IPS DF 6.9 (cell line): ENCODE measurements at places on chromosomes 2 and 18.

GRCh38 chr2:96330407-96330806 lies 5.2 kb upstream of the NCAPH start:
- no peak for DNase-seq

DNA sequence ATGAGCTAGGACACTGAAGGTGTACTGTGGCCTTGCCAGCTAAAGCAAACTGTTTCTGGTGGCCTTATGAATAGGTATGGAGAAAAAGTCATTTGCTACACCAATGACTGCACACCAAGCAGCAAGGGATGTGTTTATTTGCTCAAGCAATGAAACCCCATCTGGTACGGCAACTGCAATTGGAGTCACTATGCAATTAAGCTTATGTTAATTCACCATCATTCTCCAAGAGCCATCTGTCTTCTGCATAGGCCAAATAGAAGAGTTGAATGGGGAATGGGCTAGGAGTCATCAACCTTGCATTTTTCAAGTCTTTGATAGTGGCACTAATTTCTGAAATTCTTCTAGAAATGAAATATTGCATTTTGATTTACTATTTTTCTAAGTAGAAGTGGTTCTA lies 372.0 kb downstream of the KCNJ3 start:
- no peak for DNase-seq

GRCh38 chr2:109129921-109130722 lies 1.1 kb downstream of the SH3RF3 start:
- DNase-seq, result no peak

GRCh38 chr2:223465793-223466192 lies 136.4 kb downstream of the SCG2 start:
- DNase-seq, result no peak

DNA sequence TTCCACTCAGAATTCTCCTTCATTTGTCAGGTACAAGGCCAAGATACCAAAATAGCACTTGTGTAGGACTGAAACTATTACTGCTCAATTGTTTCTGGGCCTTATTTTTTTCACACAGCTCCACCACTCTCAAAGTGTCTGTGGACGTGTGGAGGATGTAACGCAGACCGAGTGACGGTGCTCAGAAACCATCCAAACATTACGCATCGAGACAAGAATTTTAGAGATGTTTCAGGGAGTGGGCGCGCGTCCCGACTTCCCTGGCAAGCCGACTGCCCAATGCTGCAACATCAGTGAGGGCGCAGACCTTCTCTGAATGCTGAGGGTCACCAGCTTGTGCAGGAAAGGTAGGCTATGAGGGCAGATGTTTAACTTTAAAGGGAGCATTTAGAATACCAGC lies 108.4 kb downstream of the GATA6 start:
- no peak for DNase-seq

DNA sequence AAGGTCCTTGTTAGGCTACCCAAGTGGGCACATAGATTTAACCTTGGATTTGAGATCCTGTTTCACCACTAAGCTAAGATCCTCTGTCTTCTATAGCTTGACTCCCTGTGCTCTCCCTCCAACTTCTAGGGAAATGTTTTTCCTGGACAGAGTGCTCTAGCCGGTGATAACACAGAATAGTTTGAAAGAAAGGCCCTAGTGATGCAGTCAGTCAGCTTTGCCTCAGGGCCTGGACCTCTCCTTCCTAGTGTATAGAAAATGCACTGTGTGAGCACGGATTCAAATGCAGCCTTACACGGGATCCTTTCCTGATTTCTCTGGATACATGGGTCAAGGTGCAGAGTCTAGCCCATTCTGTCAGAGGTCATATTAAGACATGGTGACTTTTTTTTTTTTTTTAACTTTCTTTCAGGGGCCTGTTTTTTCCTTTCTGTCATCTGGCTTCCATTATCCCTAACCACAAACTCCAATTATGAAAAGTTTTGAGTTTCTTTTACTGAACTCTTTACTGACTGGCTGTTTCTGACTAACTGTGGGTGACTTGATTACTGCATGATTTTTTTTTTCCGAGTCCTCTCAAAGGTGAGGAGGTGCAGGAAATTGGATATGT lies 122.6 kb downstream of the LRP1B start:
- no peak for DNase-seq

DNA sequence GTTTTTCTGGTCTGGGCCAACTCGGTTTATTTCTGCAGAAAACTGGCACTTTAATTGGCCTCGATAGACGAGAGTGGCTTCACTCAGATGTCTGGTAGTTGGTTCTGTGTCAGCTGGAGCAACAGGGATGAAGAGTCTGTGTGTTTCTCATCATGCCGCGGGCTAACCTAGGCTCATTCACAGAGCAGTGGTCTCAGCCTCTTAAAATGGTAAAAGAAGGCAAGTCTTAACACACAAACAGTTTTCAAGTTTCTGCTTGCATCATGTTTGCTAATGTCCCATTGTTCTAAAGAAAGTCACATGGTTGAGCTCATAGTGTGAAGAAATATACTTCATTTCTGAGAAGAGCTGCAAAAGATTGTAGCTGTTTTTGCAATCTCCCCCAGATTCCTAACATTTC lies 37.5 kb upstream of the ANXA4 start:
- no peak for DNase-seq

- peak; percentile 35 for DNase-seq
These were observed 21.3 kb downstream of the NOL10 start for GRCh38 chr2:10668402-10669012.

DNA sequence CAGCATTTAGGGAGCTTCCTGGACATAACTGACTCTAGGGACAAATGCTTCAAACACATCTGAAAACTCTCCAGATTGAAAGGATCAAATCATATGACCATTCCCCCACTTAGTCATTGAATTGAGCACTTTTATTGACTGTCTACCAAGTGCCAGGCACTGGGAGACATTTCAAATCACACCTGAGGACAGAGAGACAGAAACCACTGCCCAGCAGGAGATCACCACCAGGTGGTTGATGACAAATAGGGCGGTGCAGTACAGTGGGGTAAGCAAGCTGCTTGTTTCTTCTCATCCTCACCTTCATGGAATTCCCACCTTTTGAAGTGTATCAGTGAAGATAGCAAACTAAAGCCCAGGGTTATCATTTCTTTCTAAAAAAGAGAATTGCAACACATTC lies 19.0 kb upstream of the CXCR4 start:
- DNase-seq, result no peak

GRCh38 chr2:26649992-26650712 lies 9.0 kb upstream of the CIB4 start:
- DNase-seq, result no peak

- no peak for DNase-seq
These were observed 424.2 kb downstream of the TSN start for GRCh38 chr2:122179492-122180165.

DNA sequence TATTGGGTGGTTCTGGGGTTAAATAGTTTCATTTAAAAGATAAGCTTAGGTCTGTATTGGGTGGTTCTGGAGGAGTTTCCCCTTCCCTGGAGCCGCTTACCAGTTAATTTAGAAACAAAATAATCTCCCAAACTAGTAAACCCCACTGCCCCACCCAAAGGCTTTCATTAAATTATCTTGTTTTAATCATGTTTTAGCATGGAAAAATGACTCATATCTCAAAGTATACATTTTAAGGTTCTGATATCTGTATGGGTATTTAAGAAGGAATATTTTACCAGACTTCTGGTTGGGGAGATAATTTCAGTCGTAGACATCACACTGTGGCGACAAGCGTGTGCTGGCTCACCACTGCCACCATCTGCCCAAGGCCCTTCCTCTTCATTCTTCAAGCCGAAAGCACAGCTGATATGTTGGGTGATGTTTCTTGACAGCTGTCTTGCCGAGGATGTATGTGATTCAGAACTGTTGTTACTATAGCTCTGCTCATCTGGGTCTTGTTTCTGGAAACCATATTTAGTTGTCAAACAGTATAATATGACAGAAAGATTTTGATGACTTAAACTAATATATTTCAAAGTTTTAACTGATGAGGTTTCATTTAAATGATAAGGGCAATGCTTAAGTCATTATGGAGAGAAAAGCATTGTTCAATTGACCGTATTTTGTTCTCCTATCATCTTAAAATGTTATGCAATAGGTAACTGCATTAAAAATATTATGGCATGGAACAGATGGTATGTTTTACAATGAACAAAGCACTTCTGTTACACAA lies 5.1 kb downstream of the FIGLA start:
- DNase-seq, result no peak

DNA sequence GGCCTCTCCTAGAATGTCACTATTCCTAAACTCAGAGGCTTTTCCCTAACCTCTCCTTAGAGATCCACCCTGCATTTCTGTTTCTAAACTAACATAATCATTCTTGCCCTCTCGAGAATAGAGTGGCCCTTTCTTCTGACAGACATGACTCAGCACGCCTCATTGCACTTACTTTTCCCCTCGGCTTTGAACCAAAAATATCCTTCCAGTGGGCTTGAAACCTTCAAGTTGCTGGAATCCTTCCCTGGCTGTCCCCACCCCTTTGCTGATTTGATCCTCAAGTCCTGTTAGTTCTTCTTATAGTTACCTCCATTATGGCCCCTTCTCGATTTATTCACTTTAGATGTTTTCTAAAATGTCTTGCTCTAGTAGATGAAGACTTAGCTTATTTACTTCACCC lies 158.0 kb downstream of the LTBP1 start:
- no peak for DNase-seq

DNA sequence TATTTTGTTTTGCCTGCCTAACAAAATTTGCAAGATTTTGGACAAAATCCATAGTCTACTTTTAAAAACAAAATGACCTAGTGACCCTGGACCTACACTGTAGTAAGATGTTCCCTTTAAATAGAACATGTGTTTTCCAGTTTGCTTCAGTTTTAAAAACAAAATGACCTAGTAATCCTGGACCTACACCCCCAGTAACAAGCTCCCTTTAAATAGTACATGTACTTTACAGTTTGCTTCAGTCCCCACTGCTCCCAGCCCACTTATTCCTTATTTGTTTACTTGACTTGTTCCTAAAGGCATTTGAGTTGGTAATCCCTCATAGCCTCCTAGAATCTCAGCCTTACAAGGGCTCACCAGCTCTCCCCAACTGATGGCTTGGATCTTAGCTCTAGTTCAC lies 34.5 kb upstream of the HTR2B start:
- no peak for DNase-seq

DNA sequence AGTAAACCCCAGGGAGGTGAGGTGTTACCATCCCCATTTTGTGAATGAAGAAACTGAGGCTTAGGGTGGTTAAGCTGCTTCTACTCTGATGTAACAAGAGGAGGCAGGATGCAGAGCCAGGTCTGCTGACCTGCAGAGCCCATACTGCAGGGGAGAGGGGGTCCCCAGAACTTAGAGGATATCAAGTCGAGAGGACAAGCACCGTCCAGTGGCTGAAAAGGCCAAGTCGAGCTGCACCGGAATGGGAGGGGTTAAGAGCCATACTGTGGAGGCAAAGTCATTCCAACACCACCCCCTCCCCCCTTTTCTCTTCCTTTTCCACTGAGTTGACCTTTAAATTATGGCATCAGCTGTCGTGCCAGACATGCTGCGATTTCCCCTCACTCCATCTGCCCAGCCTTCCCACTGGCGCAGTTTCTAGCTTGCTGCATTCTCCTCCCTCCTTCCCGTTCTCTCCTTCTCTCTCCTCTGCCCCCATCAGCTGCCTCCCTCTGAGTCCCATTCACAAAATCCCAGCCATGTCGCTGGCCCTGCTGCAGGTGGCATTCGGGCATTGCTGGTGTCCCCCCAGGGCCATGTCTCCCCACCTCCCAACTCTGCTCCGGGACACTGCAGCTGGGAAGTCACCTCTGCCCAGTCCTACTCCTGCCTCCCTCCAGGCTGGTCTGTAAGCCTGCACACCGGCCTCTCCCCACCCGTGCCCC lies 346.9 kb downstream of the DYSF start:
- no peak for DNase-seq

GRCh38 chr2:74149570-74150319 lies 2.0 kb upstream of the BOLA3 start:
- no peak for DNase-seq

DNA sequence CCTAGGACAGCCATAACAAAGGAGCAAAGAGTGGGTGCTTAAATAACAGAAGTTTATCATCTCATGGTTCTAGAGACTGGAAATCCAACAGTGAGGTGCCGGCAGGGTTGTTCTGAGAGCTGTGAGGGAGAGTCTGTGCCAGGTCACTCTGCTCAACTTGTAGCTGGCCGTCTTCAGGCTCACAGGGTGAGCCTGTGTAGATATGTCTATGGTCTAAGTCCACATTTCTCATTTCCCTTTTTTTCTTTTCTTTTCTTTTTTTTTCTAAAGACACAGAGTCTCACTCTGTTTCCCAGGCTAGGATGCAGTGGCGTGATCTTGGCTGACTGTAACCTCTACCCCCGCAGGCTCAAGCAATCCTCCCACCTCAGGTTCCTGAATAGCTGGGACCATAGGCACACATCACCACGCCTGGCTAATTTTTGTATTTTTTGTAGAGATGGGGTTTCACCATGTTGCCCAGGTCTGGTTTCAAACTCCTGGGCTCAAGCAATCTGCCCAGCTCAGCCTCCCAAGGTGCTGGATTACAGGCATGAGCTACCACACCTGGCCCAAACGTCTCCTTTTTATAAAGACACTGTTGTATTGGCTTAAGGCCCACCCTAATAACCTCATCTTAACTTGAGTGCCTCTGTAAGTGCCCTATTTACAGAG lies 142.2 kb downstream of the SP3 start:
- DNase-seq, result no peak

GRCh38 chr18:34802959-34803358 lies 92.9 kb downstream of the DTNA start:
- DNase-seq, result no peak

DNA sequence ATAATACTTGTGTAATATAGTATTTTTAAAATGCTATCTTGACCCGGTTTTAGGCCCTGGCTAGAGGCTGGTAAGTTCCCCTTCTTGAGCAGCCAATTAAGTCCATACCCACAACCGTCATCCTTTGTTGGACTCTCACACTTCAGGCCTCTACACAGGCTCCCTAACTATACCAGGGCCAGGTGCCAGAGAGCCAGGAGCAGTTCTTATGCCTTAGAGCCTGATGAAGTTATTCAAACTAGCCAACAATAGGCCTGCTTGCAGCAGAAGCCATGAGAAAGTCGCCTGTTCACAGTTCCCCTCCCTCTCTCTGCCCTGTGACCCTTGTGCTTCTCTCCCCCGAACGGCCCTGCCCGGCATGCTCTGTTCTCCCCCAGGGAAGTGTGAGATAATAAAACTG lies 454.2 kb upstream of the KLHL29 start:
- DNase-seq, result no peak

DNA sequence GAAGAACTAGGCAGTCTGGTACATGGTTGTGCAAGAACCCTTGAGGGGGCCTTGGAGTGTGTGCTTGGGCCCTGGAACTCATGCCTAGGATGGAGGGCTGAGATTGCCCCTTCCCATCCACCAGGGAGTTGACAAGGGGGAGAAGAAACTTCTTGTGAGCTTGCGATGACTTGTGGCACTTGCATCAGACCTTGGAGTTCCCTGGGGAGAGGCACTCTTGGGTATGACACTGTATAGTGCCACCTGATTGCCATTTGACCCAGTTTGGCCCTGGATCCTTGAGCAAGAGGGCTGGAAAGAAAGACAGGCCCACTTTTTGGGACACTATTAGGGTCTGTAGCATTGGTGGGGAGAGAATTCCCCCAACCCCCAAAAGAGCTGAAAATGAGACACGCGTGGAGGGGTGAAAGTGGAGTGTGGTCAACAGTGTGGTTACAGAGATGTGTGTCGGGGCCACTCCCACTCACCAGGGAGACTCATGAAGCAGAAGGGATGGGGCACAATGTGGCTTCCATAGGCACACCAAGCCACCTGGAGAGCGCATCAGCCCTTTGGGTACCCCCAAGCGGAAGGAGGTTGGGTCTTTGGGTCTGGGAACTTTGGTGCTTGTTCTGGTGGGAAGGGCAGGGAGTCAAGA lies 101.3 kb downstream of the MSH2 start:
- DNase-seq, result no peak

- no peak for DNase-seq
These were observed 180.2 kb downstream of the OSR1 start for GRCh38 chr2:19178175-19178574.

GRCh38 chr2:142742371-142743214 lies 134.9 kb upstream of the KYNU start:
- DNase-seq, result no peak
